ENCODE measurements at places on chromosomes 2 and 18.

DNA sequence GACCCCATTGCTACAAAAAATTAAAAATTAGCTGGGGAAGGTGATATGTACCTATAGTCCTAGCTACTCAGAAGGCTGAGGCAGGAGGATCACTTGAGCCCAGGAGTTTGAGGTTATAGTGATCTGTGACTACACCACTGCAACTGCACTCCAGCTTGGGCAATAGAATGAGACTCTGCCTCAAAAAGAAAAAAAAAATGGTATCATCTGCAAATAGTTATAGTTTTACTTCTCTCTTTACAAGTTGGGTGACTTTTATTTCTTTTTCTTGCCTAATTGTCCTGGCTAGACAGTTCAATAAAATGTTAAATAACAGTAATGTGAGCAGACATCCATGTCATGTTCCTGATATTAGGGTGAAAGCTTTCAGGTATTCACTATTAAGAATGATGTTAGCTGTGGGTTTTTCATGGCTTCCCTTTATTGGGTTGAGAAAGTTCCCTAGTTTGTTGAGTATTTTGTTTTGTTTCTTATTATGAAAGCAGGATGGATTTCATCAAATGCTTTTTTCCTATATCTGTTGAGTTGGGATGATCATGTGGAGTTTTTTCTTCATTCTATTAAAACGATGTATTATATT is 24.9 kb upstream of the ACOXL start:
- H3K4me3 ChIP-seq = no peak overlapping the region
- no peak for DNase-seq
- H3K27ac ChIP-seq = no peak overlapping the region
- H3K27me3 ChIP-seq = no peaks in the 10 kb centered on the region
- H3K36me3 ChIP-seq = no peaks in the 10 kb centered on the region

DNA sequence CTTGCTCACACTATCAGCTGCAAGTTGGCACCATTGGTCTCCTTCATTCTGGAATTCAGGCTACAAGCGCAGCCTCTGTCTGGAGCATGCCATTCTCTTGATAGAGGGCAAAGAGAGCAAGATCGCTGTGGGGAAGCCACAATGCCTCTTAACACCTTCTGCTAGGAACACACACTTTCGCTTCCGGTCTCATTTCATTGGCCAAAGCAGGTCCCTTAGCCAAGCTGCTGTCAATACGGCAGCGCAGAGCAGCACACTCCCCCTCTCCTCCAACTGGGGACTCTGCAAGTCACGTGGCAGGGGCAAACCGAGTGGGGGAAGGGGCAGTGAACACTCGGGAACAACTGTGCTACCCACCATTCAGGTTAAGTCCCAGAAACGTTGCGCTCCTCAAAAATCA is 98.1 kb downstream of the MMADHC start:
- no peak overlapping the region for H3K4me3 ChIP-seq
- H3K4me1 ChIP-seq = peaks cover 1% of the 10 kb centered on the region
- H3K36me3 ChIP-seq = no peaks in the 10 kb centered on the region
- no peak for DNase-seq
- H3K27ac ChIP-seq = no peak overlapping the region

DNA sequence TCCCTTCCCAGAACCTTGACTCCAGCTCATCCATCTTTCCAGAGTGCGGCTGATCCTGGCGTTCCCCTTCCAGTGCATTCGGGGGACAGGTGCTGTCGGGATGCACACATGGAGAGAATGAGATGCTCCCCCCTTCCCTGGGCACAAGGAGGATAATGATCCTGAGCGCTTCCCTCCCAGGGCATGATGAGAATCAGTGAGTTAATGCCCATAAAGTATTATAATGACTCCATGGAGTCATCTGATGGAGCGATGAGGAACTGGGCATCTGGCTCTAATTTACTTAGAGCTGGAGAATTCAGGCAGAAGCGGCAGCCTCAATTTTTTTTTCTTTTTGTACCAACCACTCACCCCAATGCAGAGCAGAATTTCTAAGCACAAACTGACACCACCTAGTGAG is 79.6 kb upstream of the SKOR2 start:
- H3K4me3 ChIP-seq = no peak overlapping the region
- no peaks in the 10 kb centered on the region for H3K27me3 ChIP-seq
- H3K36me3 ChIP-seq = no peaks in the 10 kb centered on the region
- DNase-seq = no peak
- no peaks in the 10 kb centered on the region for H3K4me1 ChIP-seq
- no peak overlapping the region for H3K27ac ChIP-seq

GRCh38 chr2:43055086-43055912 is 171.1 kb downstream of the ZFP36L2 start:
- no peak overlapping the region for H3K4me3 ChIP-seq
- H3K27ac ChIP-seq = no peak overlapping the region
- H3K4me1 ChIP-seq = peaks cover 2% of the 10 kb centered on the region
- no peak for DNase-seq
- H3K27me3 ChIP-seq = no peaks in the 10 kb centered on the region
- no peaks in the 10 kb centered on the region for H3K36me3 ChIP-seq

DNA sequence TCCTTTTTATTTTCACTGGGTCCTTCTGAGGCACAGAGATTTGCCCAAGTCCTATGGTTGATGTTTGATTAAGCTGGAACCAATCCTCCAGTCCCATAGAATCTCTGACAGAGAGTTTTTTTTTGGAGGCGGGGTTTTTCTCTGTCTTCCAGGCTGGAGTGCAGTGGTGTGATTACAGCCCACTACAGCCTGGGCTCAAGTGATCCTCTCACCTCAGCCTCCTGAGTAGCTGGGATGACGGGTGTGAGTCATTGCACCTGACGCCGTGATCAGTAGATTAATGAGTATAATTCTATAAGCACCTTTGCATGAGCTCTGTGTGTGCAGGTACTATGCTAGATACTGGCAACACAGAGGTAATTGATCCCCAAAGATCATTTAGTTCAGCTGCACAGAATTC is 15.3 kb upstream of the TRPM8 start:
- no peaks in the 10 kb centered on the region for H3K27me3 ChIP-seq
- H3K36me3 ChIP-seq = no peaks in the 10 kb centered on the region
